ENCODE measurements at places on chromosomes 6 and 20.

GRCh38 chr6:40504274-40504673 is 82.9 kb downstream of the LRFN2 start:
- no peaks in the 10 kb centered on the region for H3K27me3 ChIP-seq
- no peak overlapping the region for H3K27ac ChIP-seq
- H3K4me1 ChIP-seq, result no peaks in the 10 kb centered on the region
- no peak overlapping the region for H3K4me3 ChIP-seq
- no peak for DNase-seq

DNA sequence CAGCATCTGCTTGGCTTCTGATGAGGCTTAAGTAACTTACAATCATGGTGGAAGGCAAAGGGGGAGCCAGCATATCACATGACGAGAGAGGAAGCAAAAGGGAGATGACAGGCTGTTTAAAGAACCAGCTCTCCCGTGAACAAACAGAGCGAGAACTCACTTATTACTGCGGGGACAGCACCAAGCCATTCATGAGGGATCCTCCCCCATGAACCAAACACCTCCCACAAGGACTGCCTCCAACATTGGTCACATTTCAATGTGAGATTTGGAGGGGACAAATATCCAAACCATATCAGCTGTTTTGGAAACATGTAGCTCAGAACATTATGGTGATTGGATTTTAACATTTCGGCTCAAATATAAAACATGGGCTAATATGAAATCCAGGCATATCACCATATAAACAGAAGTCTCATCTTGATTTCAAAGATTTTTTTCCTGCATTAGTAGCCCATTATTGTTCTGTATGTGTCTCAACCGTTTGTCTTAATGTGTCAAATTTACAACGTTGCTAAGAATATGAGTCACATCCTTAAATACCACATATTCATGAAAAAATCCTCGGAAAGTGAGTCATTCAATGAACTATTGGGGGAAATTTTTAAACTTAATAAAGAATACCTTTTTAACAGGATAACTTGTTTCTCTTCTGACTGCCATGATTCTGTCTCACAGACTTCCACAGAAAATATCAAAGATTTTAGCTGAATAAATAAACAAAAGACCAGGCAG is 894.3 kb downstream of the TFAP2A start:
- no peak overlapping the region for H3K4me3 ChIP-seq
- DNase-seq, result no peak
- peaks cover 26% of the 10 kb centered on the region for H3K4me1 ChIP-seq
- no peaks in the 10 kb centered on the region for H3K27me3 ChIP-seq

DNA sequence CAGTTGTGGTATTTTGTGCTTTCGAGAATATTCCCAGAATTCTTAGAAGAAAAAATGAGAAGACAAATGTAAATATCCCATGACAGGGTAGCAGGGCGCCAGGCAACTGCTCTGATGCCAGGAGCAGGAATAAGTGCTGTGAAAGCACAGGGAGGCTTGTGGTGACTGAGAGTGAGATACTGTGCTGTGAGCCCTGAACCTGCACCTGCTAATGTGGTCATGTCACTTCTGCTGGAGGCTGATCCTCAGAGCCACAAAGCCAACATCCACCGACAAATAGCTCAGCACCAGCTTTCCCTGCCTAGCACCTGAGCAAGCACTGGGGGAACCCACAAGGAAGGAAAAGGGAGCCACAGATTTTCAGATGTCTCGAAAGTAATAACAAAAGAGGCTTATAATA is 368.6 kb upstream of the CDH4 start:
- H3K36me3 ChIP-seq, result no peaks in the 10 kb centered on the region
- no peak for DNase-seq
- H3K27ac ChIP-seq, result no peak overlapping the region
- H3K27me3 ChIP-seq, result no peaks in the 10 kb centered on the region
- no peaks in the 10 kb centered on the region for H3K4me1 ChIP-seq

GRCh38 chr6:4582506-4583417 is 193.4 kb upstream of the CDYL start:
- no peaks in the 10 kb centered on the region for H3K27me3 ChIP-seq
- H3K4me3 ChIP-seq, result no peak overlapping the region
- H3K36me3 ChIP-seq, result no peaks in the 10 kb centered on the region

DNA sequence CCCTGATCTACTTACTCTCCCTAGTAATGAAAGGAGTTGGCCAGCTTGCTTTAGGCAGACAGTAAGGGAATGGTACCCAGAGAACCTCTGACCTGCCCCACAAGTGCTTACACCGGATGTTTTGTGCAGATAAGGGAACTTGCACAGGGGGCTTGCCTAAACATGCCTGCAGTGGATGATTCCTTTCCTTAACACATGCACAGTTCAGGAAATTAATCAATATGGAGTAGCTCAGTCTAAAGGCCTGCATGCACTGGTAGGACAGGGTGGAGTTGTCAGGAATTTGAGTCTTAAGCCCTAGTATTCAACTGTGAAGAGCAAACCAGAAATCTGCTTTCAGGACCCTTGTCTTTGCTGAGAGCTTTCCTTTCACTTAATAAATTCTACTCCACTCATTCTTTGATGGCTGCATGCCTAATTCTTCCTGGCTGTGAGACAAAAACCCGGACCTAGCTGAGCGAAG is 3.9 kb upstream of the TRIM38 start:
- no peak overlapping the region for H3K27ac ChIP-seq
- no peak for DNase-seq
- H3K4me3 ChIP-seq, result no peak overlapping the region
- H3K27me3 ChIP-seq, result no peaks in the 10 kb centered on the region
- H3K4me1 ChIP-seq, result peaks cover 7% of the 10 kb centered on the region
- H3K36me3 ChIP-seq, result no peaks in the 10 kb centered on the region

DNA sequence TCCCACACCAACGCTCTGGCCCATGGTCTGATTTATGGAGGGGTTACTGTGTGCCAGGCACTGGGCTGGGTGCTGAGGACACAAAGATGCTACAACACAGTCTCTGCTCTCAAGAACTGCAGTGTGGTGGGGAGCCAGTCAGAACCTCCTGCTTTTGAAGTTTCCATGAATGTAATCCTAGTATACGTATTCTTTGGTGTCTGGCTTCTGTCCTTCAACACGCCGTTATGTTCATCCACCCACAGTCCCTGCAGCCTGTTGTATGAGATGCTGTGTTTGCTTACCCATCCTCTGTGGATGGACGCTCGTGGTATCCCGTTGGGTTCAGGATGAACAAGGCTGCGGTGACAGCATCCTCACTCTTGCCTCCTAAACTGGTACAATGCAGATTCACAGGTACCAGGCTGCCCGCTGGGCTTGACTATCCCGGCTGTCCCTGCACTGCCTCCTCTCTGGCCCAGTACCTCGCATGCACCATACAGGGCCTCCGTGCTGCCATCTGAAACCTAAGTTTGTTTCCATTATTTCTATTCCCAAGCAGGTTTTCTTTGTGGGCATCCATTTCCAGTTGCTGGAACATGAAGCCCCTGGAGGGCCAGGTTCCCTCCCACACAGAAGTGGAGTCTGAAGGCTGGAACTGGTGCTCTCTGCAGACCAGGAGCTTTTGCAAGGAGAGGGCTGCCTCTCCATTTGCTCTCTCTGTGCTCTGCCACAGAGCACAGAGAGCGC is 364.5 kb downstream of the ZFAND3 start:
- H3K36me3 ChIP-seq, result peaks cover 5% of the 10 kb centered on the region
- no peak overlapping the region for H3K27ac ChIP-seq
- H3K4me1 ChIP-seq, result no peaks in the 10 kb centered on the region
- H3K4me3 ChIP-seq, result no peak overlapping the region
- no peaks in the 10 kb centered on the region for H3K27me3 ChIP-seq

DNA sequence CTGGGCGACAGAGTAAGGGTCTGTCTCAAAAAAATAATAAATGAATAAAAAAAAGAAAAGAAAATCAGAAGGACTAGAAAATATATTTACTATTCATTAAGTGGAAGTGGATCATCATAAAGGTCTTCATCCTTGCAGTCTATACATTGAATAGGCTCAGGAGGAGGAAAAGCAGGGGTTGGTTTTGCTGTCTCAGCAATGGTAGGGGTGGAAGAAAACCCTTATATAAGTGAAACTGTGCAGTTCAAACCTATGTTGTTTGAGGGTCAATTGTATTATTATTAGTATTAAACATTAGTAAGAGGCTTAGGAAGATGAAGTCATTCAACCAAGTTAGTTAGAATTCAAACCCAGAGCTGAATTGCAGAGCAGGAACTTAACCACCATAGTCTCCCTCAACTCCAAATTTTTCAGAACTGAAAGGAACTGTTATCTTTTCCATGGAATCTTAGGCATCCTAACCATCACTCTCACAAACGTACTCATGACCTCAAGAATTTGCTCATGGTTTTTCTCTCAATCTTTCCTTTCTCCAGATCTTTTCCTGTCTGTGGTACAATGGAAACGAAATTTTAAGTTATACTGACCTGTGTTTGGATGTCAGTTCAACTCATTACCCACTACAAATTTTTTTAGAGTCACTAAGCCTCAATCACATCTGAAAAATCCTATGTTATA is 7.7 kb upstream of the SMIM13 start:
- no peak for DNase-seq
- H3K27me3 ChIP-seq, result peaks cover 8% of the 10 kb centered on the region
- H3K27ac ChIP-seq, result no peak overlapping the region

DNA sequence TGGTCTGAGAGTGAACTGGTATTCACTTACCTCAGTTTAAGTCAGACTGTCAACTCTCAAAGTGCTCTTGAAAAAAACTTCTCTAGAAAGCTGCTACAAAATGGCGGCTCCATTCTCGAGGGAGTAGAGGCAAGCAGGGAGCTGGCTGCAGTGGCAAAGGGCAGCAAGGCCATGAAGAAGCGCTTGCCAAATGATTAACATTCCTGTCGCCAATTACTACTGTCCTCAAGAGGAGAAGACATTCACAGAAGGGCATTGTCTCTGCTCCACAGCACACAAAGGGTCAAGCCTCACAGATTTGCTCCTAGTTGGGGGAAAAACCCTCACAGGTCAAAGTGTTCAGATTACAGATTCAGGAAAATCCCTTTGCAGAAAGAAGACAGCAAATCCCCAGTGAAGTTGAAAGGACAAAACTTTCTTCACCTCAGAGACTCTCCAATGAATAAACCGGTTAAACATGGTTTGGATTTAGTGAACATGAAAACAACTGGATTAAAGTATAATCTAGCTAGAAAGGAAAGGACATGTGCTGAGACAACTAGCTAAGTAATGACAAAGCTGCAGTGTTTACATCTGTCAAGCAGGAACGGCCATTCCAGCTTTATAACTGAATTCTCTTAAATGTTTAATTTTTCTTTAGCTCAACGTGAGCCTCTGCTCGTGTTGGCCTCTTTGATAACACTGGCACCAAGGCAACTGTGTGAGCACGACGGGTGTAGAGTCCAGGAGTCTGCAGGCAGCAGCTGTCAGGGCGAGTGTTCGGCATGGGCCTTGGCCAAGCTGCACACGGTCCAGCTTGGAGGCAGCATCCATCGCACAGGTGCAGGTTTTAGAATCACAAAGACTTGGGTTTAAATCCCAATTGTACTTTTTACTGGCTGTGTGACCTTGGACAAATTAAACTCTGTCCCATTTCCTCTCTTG is 37.6 kb downstream of the NR2E1 start:
- no peaks in the 10 kb centered on the region for H3K36me3 ChIP-seq
- no peaks in the 10 kb centered on the region for H3K27me3 ChIP-seq
- H3K4me1 ChIP-seq, result peaks cover 30% of the 10 kb centered on the region
- DNase-seq, result no peak

DNA sequence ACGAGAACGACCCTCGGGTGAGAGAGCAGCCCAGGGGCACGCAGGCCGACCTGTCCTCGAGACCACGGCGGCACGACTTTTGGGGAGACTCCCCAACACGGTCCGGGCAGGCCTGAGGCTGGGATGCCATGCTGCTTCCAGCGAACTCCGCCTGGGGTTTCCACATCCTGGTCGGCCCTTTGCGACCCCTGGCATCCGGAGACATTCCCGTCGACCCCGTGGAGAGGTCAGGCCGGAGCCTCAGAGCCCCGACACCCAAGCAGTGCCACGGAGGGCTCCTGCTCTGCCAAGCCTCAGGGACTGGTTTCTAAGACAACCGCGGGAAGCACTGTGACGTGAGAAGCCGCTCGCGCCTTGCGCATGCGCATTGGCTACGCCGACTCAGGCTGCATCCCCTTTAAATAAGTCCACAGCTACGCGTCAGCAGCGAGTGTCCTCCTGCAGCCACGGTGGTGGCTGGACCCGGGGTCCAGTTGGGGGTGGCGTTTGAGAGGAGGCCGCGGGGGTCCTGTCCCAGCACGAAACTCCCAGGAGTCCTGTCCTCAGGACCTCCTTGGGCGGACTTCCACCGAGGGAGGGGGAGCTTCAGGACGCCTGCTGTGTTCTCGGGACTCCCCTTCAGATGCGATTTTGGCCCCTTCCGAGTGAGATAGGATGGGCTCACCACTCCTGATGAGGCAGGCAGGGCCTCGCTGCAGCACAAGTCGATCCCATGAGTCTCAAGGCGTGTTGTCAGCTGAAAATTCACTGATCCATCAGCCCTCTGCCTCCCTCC is 1089.3 kb upstream of the DEFB115 start:
- no peak overlapping the region for H3K27ac ChIP-seq
- no peak for DNase-seq
- no peaks in the 10 kb centered on the region for H3K36me3 ChIP-seq

DNA sequence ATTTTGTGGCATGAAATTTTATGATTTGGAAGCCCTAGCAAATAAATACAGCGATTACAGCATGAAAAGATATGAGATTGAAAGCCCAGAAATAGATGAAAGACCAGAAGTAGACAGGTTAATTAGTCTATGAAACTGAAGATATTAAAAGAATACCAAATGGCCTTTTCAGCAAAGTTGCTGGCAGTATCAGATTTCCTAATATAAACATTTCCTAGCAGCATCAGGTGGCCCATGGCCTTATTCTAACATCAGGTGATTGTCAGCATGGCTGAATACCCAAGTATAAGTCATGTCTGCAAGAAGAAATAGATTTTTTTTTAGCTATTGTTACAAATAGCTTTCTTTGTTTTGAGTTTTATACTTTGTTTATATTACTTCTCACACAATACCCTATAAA is 93.2 kb downstream of the CLVS2 start:
- H3K4me3 ChIP-seq, result no peak overlapping the region
- DNase-seq, result no peak
- no peaks in the 10 kb centered on the region for H3K27me3 ChIP-seq
- no peaks in the 10 kb centered on the region for H3K36me3 ChIP-seq
- no peaks in the 10 kb centered on the region for H3K4me1 ChIP-seq
- H3K27ac ChIP-seq, result no peak overlapping the region

DNA sequence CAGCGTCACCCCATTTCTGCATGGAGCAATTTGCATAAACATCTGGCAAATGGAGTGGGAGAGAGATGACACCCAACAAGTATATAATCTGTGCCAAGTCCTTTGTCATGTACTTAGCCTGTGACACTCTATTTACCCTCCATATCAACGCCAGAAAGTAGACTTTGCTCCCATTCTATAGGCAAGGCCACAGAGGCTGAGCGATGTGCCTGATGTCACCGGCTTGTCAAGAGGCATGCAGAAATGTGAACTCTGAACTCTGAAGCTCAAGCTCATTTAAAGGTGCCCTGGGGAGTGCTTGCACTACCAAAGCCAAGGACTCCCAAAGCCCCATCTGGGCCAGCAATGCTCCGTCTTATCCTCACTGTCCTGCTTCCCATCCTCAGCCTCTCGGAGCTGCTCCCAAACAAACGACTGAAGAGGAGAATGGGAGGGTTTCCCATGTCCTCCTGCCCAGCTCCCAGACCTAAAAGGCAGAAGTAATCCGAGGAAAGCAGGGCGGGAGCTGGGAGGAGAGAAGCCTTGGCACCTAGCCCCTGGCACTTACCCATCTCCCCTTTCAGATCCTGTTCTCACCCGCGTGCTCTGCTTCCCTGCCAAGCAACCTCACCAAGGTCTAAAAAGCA is 9.2 kb downstream of the CPNE5 start:
- peaks cover 21% of the 10 kb centered on the region for H3K4me1 ChIP-seq
- H3K36me3 ChIP-seq, result no peaks in the 10 kb centered on the region
- no peak overlapping the region for H3K4me3 ChIP-seq
- H3K27ac ChIP-seq, result peak overlapping the region; percentile 26

Measured in esophagus squamous epithelium (tissue), 5 donors.